ENCODE measurements at places on chromosomes 4 and X.

DNA sequence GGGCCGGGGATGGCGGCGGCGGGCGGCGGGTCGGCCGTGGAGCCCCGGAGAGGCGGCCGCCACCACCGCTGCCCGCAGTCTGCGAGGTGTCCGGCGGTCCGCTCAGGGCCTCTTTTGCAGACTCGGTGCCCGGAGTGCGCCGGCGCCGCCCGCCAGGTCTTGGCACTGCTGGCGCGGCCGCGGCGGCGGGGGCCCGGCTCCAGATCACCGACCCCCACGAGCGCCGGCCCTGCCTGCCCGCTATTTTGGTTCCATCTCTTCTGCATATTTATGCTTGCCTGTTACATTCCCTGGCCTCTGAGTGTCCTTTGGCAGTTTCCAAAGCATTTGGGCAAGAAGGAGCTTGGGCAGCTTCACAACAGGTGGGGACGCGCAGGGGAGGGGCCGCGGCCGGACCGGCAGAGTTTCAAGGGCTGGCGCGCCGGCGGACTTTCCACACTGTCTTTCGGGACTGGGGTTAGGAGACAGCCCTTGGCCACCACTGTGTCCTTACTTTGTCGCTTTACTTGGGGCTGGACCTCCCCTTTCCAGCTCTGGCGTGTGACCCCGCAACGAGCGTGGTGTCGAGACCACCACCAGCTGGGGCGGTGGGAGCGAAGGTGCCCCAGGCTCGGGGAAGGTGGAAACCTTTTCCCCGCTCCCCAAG lies 668 bp upstream of the TAPT1 start:
- DNase-seq, result no peak

GRCh38 chr4:168797194-168797593 lies 212.9 kb downstream of the CBR4 start:
- DNase-seq, result no peak

DNA sequence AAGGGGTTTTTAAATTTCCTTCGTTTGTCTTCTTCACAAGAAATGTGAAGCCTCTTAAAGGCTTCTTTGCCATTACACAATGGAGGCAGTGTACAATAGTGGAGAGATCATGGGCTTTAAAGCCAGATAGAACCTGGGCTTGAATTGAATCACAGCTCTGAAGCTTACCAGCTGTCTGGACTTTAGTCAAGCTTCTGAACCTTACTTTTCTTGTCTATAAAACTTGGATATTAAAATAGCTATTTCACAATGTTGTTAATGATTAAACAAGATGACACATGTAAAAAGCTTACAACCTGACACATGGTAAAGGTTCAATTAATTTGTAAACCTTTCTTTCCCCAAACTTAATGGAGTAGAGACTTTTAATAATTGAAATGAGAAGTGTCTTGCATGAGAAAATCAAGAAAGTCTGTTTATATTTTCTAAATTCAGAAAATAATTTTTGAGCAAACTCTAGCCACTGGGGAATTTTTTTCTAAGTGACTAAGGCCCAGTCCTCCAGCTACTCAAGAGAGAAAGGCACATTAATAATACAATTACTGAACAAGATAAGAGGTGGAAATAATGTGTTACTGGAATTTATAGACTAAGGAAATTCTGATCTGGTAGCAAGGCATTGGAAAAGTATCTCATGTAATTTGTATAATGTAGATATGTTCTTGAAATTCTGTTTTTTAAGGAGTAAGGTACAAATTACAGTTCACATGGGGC lies 21.7 kb upstream of the TBC1D8B start:
- no peak for DNase-seq

GRCh38 chr4:179543771-179544170 lies 2101.5 kb upstream of the AGA start:
- DNase-seq, result no peak

DNA sequence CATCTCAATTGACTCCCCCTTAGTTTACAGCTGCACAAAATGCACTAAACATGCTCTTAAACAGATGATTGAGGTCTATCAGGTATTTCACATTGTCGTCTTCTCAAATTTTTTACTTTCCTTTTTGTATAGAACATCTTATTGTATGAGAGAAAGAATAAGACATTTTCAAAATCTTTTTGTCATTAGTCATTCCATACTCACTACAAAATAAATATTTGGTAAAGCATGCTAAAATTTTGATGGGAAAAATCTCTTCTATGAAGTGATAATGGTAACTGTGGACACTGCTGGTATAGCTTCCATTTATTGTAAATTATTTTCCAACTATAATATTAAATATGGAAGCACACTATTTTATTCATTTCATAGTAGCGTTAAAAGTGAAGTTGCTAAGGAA lies 185.6 kb upstream of the FSTL5 start:
- no peak for DNase-seq

DNA sequence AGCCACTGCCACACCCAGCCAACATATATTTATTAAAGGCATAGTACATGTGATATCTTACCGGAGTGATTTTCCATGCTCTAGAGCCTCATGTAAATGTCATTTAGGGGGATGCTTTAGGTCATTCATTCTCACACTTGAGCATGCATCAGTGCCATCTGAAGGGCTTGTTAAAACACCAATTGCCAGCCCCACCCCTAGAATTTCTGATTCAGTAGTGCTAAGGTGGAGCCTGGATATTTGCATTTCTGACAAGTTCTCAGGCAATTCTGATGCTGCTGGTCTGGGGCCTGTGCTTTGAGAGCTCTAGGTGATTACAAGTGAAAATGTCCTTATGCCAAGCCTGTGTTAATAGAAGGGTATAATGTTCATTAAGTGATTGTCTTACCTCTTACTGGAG lies 107.7 kb downstream of the PHEX start:
- DNase-seq, result no peak

GRCh38 chr4:85798012-85798770 lies 323.2 kb downstream of the ARHGAP24 start:
- DNase-seq, result no peak

GRCh38 chrX:72141372-72142004 lies 9.8 kb upstream of the RTL5 start:
- no peak for DNase-seq

DNA sequence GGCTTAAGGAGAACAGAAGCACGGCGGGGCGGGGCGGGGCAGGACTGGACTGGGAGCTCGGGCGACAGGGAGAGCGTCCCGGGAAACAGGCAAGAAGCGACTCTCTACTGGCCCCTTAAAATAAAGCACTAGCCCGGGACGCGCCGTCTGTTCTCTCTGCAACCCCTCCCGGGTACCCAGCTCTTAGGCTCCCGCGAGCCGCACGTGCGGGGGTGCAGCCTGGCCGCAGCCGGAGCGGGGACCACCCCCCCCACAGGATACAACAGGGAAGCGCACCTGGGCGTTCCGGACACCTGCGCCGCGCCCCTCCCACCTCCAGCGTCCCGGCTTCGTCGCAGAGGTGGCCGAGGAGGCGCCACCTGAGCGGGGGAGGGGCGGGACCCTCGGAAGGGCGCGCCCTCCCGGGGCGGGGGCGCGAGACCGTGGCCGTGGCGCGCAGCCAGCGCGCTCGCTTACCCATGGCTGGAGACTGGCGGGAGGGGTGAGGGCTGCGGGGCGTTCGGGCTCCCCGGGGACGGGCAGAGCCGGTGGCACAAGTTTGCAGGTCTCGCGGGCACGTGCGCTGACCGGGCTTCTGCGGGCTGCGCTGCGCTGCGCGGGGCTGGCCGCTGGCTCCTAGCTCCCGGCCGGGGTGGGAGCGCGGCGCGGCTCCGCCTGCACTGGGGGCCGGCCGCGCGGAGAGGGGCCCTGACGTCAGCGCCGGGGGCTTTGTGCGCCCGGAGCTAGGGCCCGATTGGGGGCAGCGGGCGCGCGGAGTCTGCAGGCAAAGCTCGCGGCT lies 91.5 kb downstream of the GEMIN8 start:
- no peak for DNase-seq

DNA sequence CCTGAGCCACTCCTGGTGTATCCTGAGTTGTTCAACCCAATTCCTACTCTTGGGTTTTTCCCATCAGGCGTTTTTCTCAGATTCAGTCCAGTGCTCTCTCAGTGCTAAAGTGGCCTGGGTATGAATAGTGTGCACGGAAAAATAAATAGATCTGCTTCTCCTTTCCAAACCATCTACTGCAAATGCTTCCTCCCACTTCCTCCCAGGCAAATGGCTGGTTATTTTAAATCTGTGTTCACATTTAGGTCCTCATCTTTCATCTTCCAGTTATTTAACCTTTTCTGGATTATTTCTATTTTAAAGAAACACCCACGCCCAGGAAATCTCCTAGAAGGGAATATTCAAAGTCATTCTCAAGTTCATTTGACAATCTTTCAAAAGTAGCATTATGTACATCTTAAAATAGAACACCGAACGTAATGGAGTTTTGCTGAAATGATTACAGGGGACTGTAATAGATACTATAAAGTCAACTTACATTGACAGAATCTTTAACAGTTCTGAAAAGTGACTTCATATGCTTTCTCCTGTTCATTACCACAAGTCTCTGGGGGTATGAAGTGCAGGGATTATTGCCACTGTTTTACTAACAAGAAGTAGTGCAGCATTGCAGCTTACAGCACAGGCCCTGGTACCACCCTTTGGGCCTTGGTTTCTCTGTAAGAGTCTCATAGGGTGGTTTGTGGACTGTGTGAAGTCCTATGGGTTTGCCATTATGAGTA lies 66.3 kb downstream of the MED28 start:
- no peak for DNase-seq

GRCh38 chr4:20251796-20252655 lies at the start of gene SLIT2:
SLIT2 (plus strand) TSS chr4:20251905; CDS start chr4:20253816, 1,911 bp downstream.
- DNase-seq, result peak; percentile 7

GRCh38 chr4:186676531-186677161 lies 47.0 kb downstream of the FAT1 start:
- DNase-seq, result no peak

DNA sequence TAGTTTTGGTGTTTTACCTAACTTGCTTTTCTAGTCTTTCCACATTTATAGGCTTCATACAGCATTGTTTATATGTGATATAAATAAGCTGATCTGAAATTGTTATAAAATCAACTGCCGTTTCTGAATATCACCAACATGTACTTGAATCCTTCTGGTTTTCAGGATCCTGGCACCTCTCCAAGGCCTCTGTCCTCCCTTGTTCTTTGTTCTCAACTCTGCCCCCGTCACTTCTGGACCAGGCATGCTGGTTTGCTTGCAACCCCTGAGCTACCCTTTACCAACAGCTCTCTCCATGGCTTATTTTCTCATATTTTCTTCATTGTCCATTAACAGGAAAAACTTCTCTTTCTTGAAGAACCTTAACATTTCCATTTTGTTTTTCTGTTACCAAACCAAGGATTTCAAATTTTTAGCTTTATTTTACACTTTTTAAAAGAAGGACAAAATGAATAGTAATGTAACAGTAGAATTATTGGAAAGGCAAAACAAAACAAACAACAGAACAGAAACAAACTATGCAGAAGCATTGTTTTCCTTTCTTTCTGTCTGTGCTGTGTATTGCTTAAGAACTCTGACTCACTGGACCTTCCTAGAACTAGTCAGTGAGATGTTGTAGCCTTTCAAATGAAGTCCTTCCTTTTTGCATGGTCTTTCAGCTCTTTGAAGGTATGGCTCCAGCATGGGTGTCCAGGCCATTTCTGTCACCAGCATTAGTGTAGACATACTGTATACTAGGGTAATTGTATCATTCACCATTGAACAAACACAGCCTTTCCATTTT lies 44.8 kb downstream of the BANK1 start:
- no peak for DNase-seq

GRCh38 chrX:15758140-15758539 lies 20.1 kb downstream of the CA5B start:
- DNase-seq, result no peak

DNA sequence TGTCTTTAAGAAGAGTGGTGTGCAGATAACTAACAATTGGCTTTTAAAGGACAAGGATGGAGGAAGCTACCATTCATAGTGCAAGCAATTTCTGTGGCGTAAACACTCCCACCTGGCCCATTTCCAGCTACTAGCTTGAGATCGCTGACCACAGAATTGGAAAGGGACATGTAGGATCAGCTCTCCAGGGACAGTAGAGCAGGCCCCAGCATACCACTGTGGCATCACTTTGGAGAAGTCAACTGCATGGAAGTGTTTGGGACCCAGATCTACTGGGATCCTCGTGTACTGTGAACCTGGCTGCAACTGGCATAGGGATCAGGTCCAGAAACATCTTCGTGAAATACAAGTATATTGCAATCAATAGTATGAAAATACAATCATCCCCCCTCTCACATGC lies 515.0 kb downstream of the INPP4B start:
- no peak for DNase-seq

- DNase-seq, result no peak
Measured at GRCh38 chrX:21973321-21974010, 33.0 kb downstream of the SMS start.

DNA sequence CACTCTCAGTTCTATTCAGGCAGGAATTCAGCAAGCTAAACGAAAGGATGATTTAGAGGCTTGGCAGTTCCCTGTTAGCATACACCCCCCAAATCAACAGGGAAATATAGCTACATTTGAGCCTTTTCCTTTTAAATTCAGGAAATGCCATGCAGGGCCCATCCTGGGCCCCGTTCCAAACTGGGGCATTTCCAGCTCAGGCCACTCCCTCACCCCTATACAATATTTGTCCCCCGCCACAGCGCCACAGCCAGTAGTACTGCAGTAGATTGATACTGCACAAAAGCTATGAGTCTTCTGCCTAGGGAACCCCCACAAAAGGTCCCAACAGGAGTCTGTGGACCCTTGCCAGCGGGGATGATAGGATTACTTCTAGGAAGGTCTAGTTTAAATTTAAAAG lies 102.0 kb upstream of the MAPK10 start:
- no peak for DNase-seq

DNA sequence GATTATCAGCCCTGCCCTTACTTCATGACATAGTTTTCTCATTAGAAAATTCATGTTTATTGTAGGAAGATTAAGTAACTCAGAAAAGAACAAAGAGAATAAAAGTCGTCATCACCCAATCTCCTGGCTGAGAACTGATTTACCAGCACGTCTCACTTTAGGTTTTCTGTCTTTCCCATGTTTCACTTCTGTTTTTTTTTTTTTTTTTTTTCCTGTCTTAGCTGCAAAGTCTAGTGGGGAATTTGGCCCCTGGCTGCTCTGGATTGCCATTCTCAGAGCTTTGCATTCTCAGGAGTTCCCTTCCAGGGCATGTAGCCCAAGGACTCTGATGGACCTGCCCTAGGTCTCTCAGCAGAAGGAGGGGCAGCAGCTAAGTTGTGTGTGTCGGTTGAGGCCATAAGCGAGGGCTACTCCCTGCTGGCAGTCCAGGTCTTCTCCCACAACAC lies 57.8 kb downstream of the TMEM131L start:
- DNase-seq, result no peak

All from cortex of kidney (tissue), 1 donor.